ENCODE measurements at places on chromosomes 11 and 22.
A peak's percentile ranks its signal among the peaks of the same experiment; 100 is the strongest.

DNA sequence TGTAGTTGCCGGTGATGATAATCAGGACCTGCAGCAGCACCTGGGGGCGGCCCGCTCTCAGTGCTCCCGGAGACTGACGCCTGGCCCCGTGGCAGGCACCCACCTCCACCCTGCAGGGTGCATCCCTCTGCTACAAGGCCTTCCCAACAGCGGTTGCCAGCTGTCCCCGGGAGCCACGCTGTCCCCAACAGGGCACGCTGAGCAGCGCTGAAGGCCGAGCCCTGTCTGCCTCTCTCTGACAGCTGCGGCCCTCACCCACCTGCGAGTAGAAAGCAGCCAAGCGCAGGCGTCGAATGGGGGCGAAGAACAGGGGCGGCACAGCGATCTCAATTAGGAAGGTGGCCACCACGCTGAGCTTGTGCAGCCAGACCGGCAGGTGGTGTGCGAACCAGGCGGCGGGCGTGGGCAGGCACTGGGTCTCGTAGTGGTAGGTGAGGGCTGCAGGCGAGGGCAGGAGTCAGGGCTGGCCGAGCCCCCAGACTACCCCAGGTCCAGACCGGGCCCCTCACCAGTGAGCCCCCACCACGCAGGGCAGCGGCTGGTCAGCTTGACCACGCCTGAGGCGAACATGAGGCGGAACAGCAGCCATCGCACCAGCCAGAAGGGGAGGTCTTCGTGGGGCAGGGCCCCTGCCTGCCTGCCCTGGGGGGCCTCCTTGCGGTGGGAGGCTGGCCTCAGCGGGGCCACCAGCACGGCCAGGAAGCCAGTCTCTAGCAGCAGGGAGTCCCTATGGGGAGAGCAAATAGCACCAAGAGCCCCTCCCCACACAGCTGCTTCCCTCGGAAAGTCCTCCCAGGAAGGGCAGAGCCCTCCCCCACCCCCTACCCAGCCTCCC is 1.5 kb downstream of the LMF2 start:
- DNase-seq = no peak

- DNase-seq = peak; percentile 77
Observed at GRCh38 chr11:66579017-66579606, 10.7 kb upstream of the CTSF start.

GRCh38 chr22:42642806-42643633 is 2.6 kb upstream of the ATP5MGL start:
- DNase-seq = no peak

GRCh38 chr11:10601837-10602236 is 33.4 kb upstream of the LYVE1 start:
- no peak for DNase-seq

GRCh38 chr11:93648158-93648557 is 13.3 kb upstream of the CEP295 start:
- DNase-seq = peak; percentile 36

DNA sequence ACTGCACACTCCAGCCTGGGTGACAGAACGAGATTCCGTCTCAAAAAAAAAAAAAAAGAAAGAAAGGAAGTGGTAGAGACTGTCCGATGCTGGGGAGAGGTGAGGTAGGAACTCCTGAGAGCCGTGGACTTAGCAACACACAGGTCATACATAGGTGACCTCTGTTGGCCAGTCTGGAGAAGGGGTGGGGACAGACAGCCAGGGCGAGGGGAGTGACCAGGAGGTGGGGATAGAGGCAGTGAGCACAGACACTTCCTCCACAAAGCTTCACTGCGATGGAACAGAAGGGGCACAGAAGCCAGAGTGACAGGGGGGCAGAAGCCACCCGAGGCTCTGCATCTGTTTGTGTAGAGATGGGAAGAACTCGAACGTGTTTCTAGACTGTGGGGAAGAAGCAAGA is 47.1 kb downstream of the MYH9 start:
- DNase-seq = no peak

DNA sequence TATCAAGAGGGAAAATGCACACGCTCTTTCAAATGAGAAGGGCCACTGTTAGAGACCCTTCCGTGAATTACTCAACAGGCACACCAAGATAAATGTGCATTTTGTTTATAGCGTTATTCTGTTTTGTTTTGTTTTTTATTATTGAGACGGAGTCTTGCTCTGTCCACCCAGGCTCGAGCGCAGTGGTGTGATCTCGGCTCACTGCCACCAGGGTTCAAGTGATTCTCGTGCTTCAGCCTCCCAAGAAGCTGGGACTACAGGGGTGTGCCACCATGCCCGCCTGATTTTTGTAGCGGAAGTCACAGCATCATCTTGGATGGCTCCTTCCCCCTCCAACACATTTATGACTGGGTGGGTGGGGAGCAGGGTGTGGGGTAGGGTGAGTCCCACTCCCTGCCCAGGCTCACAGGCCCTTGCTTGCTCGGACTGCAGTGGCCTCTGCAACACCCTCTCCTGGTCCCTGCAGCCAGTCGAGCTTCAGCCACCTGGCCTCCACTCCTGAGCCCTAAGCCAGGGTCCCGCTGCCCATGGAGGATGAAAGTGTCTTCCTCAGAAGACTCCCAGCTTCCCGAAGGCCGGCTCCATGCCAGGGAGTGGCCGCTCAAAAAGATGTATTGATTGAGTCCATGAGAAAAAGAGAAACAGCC is 68.0 kb downstream of the RTL6 start:
- no peak for DNase-seq

DNA sequence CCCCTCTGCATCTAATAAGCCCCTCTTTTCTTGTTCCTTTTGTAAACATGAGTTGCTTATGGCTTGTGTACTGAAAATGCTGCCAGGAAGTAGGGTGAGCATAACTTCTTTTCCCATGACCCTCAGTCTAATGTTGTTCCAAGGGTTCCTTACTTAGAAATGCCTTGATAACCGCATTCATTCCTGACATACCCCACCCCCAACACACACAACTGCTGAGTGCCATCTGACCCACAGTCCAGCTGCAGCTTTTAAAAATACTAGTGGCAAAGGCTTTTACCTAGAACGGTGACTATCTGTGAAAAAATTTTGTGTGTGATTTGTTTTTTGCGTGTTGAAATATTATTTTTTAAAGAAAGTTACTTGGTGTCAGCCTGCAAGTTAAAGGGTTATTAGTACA is 52.6 kb downstream of the ARHGAP42 start:
- peak; percentile 48 for DNase-seq

DNA sequence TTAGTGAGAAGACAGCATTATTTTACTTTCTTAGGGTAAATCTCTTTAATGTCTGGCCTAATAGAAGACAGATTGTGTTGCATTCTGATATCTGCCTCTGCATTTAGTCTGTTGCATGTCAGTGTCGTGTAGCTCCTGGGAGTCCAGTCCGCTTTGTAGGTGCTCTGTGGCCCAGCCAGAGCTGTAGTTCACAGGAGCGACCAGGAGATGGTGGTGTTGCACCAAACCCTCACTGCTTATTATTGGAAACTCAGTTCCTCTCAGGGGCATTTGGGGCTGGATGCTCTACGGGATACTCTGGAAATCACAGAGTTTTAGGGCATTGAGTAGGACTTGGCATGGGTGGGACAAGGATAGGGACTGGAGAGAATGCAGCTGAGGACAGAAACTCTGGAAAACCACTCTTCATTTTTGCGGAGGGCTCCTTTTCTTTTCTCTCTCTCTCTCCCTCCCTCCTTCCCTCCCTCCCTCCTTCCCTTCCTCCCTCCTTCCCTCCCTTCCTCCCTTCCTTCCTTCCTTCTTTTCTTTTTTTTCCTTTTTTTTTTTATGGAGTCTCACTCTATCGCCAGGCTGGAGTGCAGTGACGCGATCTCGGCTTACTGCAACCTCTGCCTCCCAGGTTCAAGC is 21.7 kb downstream of the MIAT start:
- DNase-seq = peak; percentile 67

GRCh38 chr22:44133901-44134571 is 46.7 kb upstream of the PARVG start:
- peak; percentile 14 for DNase-seq

GRCh38 chr11:121270001-121270678 is 22.4 kb upstream of the SC5D start:
- no peak for DNase-seq

- DNase-seq = no peak
Observed at GRCh38 chr22:22515890-22516289, 4.2 kb downstream of the ZNF280A start.

DNA sequence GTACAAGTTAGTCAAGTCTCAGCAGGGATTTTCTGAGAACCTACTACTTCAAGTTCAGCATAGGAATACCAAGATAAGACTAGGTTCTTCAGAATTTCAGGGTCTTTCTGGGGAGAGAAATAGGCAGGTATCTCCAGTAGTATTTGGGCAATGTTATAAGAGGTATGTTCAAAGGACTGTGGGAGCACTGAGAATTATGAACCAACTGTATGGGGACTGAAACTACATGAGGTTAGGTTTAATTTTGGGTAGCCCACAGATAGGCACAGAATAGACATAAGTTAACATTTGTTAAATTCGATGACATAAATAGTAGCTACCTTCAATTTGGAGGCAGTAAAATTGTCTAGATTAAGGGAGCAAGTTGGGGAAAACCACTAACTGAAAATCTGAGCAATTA is 9.2 kb upstream of the GAB2 start:
- DNase-seq = no peak
